Skin of body (tissue), 3 donors: ENCODE measurements at places on chromosomes 2 and 18. TPM values are rescaled to one million over a fixed set of nuclear protein-coding genes. Genes with fewer than 3 reads are reported as not detected.

RNF138 gene
- 26.2 TPM for total RNA-seq

DNA sequence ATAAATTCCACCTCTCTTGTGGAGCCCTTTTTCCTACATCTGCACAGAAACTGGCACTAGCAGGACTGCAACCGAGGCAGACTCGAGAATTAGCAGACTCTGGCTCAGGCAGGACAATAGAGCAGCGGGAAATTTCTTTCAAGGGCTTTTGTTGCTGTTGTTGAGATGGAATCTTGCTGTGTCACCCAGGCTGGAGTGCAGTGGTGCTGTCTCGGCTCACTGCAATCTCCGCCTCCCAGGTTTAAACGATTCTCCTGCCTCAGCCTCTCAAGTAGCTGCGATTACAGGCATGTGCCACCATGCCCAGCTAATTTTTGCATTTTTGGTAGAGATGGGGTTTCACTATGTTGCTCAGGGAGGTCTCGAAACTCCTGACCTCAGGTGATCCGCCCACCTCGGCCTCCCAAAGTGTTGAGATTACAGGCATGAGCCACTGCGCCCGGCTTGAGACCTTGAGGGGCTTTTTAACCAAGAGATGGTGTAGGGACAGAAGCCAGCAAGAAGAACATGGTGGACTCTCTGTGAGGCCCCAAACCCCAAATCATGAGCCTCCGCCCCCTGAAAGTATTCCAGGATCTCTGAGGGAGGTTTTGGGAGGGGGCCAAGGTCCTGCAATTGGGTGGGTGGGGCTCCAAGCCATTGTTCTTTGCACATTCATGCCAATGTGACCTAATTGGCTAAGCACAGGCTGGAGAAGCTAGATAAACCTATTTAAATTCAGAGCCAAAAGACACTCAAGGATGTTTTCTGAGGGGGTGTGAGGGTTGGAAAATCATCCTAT is 68.4 kb upstream of the MSH2 start:
- DNase-seq, result no peak

- DNase-seq, result peak; percentile 67
Measured at GRCh38 chr18:22471546-22472131, 53.9 kb upstream of the CTAGE1 start.

COL4A3 gene
- 0.20 TPM for total RNA-seq

GRCh38 chr2:223896833-223897311 is 48.3 kb downstream of the WDFY1 start:
- DNase-seq, result no peak

- no peak for DNase-seq
Measured at GRCh38 chr2:67210430-67210829, 186.7 kb upstream of the ETAA1 start.

- no peak for DNase-seq
Measured at GRCh38 chr2:52956766-52957165, 810.8 kb upstream of the CHAC2 start.

DSG1 gene
- 260 TPM for total RNA-seq

MYOM1 gene
- total RNA-seq, result 70.2 TPM

TUBA3E gene
- total RNA-seq, result not detected

GRCh38 chr18:36539674-36540231 is 242.2 kb downstream of the FHOD3 start:
- DNase-seq, result no peak

GRCh38 chr2:162254236-162254871 is 11.1 kb upstream of the FAP start:
- DNase-seq, result no peak

GKN1 gene
- not detected for total RNA-seq

MEP1B gene
- not detected for total RNA-seq

- no peak for DNase-seq
Measured at GRCh38 chr2:143083636-143084035, 45.6 kb upstream of the ARHGAP15 start.

GRCh38 chr2:85854897-85855296 is 33.9 kb downstream of the ST3GAL5 start:
- DNase-seq, result no peak

DNA sequence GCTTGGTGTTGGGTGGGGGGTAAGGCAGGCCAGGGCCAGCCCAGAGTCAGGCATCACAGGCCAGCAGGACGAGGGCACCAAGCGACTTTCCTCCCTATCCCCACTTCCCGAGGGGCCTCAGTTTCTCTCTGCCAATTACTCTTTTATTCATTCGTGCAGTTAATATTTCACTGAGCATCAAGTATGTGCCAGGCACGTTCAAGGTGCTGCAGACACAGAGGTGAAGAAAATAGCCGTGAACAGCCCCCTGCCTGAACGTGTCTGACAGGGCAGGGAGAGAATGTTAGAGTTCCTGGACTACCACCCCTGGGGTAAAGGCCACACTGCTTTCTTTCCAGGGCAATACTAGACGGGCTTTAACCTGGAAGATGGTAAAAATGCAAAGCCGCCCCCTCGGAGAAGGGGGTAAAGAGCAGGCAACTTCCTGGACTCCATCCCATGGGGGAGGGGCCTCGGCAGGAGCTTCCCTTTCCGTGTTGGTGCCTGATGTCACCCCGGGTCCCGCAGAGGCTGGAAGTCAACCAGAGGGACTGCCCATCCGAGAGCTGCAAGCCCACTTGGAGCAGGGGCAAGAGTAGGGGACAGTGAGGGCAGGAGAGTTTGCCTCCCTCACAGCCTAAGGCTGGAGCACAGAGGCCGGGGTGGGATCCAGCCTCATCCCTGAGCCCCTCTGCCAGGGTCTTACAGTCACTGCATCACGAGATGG is 47.1 kb downstream of the CENPO start:
- DNase-seq, result no peak

TUBB8B gene
- not detected for total RNA-seq

RAD51AP2 gene
- 0.20 TPM for total RNA-seq

- DNase-seq, result no peak
Measured at GRCh38 chr2:171512683-171513195, 9.5 kb upstream of the CYBRD1 start.

DNA sequence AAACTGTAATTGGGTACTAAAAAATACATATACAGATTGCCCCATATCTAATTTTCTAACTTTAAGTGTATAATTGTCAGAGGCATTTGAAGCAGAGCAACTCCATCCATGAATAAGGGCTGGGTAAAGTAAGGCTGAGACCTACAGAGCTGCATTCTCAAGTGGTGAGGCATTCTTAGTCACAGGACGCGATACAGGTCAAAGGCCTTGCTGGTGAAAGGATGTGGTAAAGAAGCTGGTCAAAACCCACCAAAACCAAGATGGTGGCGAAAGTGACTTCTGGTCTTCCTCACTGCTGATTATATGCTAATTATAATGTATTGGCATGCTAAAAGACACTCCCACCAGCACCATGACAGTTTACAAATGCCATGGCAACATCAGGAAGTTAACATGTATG is 50.0 kb downstream of the SLC8A1 start:
- no peak for DNase-seq

- DNase-seq, result no peak
Measured at GRCh38 chr2:190119257-190119656, 56.7 kb upstream of the MSTN start.

- no peak for DNase-seq
Measured at GRCh38 chr18:10127729-10128128, 213.9 kb downstream of the VAPA start.

TTN gene
- 385 TPM for total RNA-seq
